Progenitor cell of endocrine pancreas (in vitro differentiated cells): ENCODE measurements at places on chromosomes 2 and 18. TPM values are rescaled to one million over a fixed set of nuclear protein-coding genes. Genes with fewer than 3 reads are reported as not detected.

The RBM43 gene
- 4.6 and 4.7 TPM in 2 replicates for total RNA-seq

The RAB17 gene
- 49.9 and 52.0 TPM in 2 replicates for total RNA-seq

The FAM237A gene
- total RNA-seq, result not detected in 2 replicates

The EMILIN1 gene
- 1.1 and 2.5 TPM in 2 replicates for total RNA-seq

The NCOA1 gene
- total RNA-seq, result 30.3 and 32.3 TPM in 2 replicates

The SPDYA gene
- total RNA-seq, result 1.6 and 2.0 TPM in 2 replicates

The AGXT gene
- 1.0 and 1.2 TPM in 2 replicates for total RNA-seq

The GALNT13 gene
- 7.2 and 8.3 TPM in 2 replicates for total RNA-seq

DNA sequence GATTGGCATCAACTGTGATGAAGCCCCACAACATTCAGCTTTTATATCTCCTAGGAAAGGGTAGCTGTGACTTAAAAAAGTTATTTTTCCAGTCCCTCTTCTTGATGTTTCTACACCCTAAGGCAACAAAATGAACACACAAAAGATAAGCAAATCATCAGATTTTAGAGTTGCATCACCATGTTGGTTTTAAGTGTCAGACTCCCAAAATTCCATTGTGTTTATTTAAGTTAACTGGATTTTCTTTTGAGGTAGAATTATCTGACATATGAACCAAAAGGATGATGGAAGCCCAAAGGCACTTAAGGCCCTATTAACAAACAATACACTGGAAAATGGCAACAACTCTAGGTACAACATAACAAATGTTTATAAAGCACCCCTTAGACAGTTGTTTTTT, 261.7 kb upstream of the SLC39A10 start:
- no peak overlapping the region for H3K27ac ChIP-seq
- H3K4me3 ChIP-seq, result no peak overlapping the region
- no peaks in the 10 kb centered on the region for H3K36me3 ChIP-seq
- no peaks in the 10 kb centered on the region for H3K27me3 ChIP-seq
- no peak for DNase-seq
- no peaks in the 10 kb centered on the region for H3K4me1 ChIP-seq

- H3K4me3 ChIP-seq, result no peak overlapping the region
- peaks cover 20% of the 10 kb centered on the region for H3K4me1 ChIP-seq
- H3K27ac ChIP-seq, result no peak overlapping the region
- no peaks in the 10 kb centered on the region for H3K36me3 ChIP-seq
- H3K27me3 ChIP-seq, result peaks cover 12% of the 10 kb centered on the region
- no peak for DNase-seq
These were observed 366.9 kb upstream of the GALNT5 start for GRCh38 chr2:156890529-156891148.

DNA sequence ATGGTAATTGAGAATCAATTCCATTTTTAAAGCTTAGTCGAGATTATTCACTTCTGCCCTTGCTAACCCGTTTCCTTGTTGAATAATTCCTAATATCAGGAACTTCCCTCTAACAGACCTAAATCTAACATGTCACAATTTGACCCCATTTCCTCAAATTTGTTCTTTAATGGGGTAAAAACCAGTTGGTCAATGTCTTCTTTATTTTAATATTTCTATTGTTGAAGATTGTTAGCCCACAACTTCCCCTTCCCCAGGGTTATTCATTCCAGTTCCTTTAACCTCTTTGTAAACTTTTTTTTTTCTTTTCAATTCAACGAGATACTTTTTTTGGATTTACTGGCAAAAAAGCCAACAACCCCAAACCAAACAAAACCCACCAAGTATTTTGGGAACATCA, 7.3 kb downstream of the TNFRSF11A start:
- no peaks in the 10 kb centered on the region for H3K36me3 ChIP-seq
- H3K4me3 ChIP-seq, result no peak overlapping the region
- H3K27me3 ChIP-seq, result peaks cover 33% of the 10 kb centered on the region
- H3K27ac ChIP-seq, result no peak overlapping the region

GRCh38 chr2:109637749-109638570, 23.8 kb downstream of the SOWAHC start:
- H3K4me1 ChIP-seq, result peaks cover 19% of the 10 kb centered on the region
- H3K4me3 ChIP-seq, result no peak overlapping the region
- DNase-seq, result no peak
- H3K36me3 ChIP-seq, result no peaks in the 10 kb centered on the region
- H3K27ac ChIP-seq, result no peak overlapping the region

DNA sequence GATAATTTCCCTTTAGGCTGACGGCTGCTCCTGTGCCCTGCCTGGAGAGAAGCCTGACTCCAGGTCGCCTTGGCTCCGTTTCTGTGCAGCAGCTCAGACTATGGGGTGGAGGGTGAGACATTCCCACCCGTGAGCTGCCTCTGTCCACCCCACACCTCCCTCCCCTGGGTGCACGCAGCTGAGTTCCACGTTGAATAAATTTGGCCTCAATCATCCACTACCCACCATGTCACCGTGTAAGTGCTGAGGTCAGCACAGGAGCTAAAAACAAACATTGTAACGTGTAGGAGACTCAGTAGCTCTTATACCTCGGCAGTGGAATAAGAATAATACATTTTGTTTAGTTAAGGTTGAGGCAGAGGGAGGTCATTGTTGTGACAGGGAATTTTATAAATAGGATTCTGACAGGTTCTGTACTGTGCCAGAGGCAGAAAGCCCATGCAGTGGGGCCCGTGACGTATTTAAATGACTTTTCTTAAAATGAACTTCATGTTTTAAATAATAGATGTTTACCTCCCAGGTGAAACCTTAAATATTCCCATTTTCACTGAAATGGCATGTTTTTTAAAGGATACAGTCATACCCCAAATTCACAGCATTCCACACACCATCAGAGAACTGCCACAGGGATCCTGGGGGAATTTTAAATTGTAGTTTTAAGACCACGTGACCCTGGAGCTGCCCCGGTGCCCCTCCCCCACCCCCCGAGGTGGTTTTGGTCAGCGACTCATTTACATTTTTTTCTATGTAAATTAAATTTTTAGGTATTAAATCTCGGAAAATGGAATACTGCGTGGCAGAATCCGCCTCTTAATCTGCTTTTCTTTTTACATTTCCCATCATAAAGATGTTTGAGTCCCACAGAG, 50.2 kb downstream of the NFATC1 start:
- peaks cover 6% of the 10 kb centered on the region for H3K4me1 ChIP-seq
- no peak overlapping the region for H3K27ac ChIP-seq
- no peaks in the 10 kb centered on the region for H3K36me3 ChIP-seq

DNA sequence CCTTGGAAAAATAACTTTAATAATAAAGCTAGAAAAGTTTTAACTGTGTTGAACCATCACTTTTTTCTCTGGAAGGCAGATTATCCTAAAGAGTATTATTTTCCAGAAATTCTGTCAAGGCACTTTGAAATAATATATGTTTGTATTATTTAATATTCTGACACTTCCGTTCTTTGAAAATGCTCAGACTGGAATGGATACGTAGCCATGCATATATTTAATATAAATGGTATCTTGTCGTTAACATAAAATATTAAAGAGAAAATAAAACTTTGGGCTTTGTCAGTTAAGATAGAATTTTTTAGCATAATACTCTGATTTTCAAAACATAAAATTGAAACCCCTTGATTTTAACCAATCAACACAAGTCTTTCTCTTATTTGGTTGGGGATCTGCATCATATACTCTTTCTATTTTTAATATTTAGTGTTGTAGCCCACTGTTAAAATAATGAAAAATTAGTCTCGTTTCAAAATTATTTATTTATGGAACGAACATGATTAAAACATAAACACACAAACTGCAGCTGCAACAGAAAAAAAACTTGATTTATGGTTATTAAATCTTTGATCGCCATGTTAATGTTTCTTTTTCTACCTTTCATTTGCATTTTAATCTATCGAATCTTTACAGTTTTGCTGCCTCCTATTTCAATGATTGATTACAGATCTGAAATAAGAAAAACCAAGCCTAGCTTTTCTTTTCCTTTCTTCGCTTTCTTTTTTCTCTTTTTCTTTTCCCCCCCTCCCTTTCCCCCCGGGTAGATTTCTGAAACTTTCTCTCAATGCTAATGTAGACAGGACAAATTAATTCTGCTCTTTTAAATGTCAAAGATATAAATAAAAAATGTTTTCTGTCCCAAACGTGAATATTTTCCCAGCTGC, 145.5 kb downstream of the MEIS1 start:
- H3K4me3 ChIP-seq, result peak overlapping the region; percentile 29
- H3K4me1 ChIP-seq, result peaks cover 34% of the 10 kb centered on the region

DNA sequence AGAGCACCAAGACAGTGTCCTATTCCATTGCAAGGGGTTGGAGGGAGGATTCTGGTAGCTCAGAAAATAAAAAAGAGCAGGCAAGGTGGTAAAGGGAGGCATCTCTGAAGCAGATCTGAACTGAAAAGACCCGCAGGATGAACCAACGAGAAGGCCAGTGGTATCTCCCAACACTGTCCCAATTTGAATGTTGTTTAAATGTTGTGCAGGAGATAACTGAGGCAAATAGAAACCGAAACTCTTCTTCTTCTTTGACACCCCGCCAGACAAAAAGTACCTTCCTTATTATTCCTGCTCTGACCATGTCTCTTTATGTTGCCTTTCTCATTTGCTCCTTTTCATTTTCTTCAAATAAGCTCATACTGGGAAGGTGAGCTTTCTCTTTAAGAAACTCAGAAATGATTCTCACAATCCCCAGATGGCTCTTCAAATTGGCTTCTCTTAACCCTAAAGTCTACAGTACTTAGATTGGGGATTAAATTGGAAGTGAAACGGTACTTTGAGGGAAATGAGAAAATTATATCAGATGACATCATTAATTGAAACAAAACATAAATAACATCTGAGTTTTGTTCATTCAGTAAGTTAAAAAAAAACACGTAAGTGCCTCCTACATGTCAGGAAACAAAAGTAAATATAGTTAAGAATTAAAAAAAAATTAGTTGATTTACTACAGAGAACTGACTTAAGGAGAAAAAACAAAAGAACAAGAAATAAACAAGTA, 143.6 kb downstream of the WDPCP start:
- no peak overlapping the region for H3K4me3 ChIP-seq
- H3K27me3 ChIP-seq, result no peaks in the 10 kb centered on the region
- no peaks in the 10 kb centered on the region for H3K4me1 ChIP-seq
- peaks cover 1% of the 10 kb centered on the region for H3K36me3 ChIP-seq
- no peak for DNase-seq
- no peak overlapping the region for H3K27ac ChIP-seq

GRCh38 chr2:11597538-11598225, 63.8 kb downstream of the GREB1 start:
- H3K4me3 ChIP-seq, result no peak overlapping the region
- H3K27me3 ChIP-seq, result no peaks in the 10 kb centered on the region
- no peak overlapping the region for H3K27ac ChIP-seq
- H3K36me3 ChIP-seq, result peaks cover 17% of the 10 kb centered on the region

GRCh38 chr2:179985163-179985820, 21.8 kb downstream of the CWC22 start:
- no peaks in the 10 kb centered on the region for H3K27me3 ChIP-seq
- H3K4me3 ChIP-seq, result no peak overlapping the region
- no peaks in the 10 kb centered on the region for H3K4me1 ChIP-seq
- no peak for DNase-seq
- H3K27ac ChIP-seq, result no peak overlapping the region

- no peak overlapping the region for H3K4me3 ChIP-seq
- H3K27me3 ChIP-seq, result no peaks in the 10 kb centered on the region
- peaks cover 9% of the 10 kb centered on the region for H3K4me1 ChIP-seq
- H3K27ac ChIP-seq, result no peak overlapping the region
These were observed 17.8 kb downstream of the GIGYF2 start for GRCh38 chr2:232714969-232715368.

DNA sequence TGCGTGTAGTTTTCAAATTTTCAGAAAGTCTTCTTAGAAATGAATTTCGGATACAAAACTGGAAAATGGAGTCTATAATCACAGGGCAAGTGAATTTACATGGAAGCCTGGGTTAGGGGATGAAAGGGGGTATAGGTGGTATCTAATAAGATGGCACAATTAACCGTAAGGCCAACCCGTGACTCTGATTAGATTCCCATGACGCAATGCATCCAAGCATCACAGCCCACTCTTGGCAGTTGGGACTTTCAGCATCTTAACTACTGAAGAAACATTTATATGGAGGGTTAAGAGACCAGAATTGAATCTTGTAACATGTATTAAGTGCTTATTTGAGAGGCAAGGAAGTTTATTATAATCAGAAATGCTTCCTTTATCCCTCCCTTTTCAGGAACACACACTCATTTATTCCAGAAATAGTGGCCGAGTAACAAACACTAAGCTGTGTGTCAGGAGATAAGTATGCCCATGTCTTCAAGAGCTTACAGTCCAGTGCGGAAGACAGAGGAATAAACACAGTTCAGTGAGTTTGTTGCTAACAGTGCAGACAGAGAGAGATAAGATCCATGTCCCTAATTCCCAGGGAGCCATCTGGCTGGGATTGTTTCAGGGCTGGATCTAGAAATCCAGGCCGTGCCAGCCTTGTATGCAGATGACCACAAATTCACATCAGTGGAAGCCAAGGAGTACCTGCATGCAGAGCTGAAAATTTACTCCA, 151.2 kb downstream of the ANTXR1 start:
- no peak overlapping the region for H3K4me3 ChIP-seq
- peaks cover 14% of the 10 kb centered on the region for H3K36me3 ChIP-seq
- H3K27ac ChIP-seq, result no peak overlapping the region
- no peak for DNase-seq
- no peaks in the 10 kb centered on the region for H3K27me3 ChIP-seq

DNA sequence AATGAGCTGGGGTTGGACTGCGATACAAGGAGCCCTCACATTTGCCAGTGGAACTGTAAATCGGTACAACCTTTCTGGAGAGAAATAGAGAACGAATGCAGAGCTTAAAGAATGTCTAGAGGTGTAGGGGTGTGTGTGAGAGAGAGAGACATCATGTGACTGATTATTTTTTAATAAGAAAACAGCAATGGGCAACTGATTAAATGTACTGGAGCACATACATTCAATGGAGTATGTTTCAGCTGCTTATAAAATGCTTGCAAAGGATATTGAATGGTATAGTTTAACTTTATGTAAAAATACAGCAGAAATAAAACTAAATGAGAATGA, 391 bp upstream of the TMEM17 start:
- H3K27me3 ChIP-seq, result no peaks in the 10 kb centered on the region
- peak overlapping the region; percentile 96 for H3K27ac ChIP-seq
- H3K4me1 ChIP-seq, result peaks cover 7% of the 10 kb centered on the region
- no peaks in the 10 kb centered on the region for H3K36me3 ChIP-seq
